ENCODE measurements at places on chromosomes 2 and 18.

DNA sequence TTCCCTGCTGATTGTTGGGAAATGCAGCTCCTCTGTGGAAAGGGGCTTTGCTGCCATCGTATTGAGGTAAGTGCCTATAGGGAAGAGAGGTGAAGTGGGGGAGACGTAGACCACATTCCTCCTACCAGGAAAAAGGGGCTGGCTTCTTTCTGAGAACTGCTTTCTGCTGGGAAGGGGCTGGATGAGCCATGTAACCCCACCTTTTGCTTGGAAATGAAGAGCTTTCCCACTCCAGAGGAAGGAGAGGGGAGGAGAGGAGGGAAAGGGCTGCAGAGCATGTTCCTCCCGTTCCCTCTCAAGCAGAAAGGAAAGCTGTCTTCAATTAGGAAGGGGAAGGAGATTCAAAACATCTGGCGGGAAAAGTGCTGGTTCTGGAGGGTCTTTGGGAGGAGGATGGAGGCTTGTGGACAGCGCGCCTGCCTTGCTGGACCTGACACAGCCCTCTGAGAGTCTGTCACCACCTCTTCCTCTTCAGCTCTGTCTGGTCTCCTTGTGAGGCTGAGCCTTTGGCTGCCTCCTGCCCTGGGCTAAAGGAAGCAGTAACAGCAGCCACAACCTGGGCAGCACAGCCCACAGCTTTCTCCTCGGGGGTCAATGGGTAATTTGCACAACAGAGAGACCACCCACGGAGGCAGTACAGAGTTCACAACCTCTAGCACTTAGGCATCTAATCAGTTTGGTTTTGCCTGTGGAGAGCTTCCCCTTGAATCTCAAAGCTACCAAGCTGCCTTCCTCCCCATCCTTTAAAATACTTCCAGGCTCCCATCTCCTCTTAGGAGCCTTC lies 410.0 kb upstream of the TNP1 start:
- DNase-seq: peak; percentile 67

- peak; percentile 48 for DNase-seq
Measured at GRCh38 chr2:232900811-232901735, 31.0 kb downstream of the SNORC start.

- no peak for DNase-seq
Measured at GRCh38 chr2:61396005-61396404, 74.9 kb downstream of the USP34 start.

DNA sequence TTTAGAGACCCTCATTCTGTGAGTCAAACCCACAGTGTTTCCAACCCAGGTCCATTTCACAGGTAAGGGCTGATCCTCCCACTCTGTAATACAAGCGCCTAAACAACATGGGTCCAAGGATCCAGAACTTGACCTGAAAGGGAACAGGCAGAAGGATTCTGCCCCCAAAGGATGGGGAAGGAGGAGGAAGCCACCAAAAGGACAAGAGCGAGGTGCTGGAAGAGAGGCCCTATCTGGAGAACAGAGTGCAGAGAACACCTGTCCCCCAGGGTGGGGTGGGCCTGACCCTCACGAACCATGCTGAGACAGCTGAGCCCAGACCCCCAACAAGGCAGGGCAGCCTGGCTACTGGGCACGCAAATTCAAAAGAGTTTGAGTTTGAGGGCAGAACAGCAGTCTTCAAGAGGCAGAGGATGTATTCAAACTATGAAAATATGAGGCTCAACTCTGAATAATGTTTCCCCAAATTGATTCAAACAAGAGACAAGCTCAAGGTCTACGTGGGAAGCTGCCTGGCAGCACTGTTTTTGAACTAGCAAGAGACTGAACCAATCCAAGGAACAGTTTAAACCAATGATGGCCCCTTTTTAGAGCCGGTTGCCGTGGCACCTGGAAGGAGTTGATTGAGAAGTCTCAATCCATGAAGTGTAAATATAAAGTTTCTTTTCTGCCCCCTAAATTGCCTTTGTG lies 212.7 kb downstream of the ALPK2 start:
- DNase-seq: no peak

DNA sequence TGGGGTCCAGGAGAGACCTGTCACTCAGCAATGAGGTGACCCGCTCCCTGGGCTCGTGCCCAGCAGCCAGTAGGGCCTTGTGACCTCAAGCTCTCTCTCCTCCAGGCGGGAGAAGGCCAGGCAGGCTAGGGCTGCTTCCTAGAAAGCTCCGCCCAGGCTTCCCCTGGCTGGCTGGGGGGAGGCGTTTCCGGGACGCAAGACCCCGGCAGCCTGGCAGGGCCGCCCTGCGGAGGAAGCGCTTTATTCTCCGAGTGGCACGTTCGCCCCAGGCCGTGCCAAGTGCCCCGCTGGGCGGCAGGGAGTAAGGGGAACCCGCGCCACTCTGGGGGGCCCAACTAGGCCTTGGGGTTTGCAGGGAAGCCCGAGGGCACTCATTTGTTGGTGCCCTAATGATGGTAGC lies 21.2 kb upstream of the EPAS1 start:
- peak; percentile 78 for DNase-seq

DNA sequence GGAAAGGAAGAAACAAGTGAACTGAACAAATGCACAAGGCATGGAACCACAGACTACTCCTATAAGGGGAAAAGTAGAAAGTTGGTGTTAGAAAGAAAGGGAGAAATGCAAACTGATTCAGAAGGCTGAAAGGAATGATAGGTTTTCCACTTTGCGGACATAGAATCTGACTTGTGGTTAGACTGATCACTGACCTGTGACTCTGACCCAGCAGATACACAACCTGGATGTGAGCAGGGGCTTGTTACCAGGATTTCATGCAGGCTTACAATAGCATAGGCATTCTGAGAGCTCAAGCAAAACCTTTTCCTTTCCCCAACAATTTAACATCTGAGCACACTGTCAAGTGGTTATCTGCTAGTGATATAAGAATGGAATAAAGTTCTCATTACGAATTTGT lies 237.0 kb upstream of the CDH20 start:
- no peak for DNase-seq

GRCh38 chr2:86371527-86371926 lies 34.1 kb upstream of the REEP1 start:
- DNase-seq: no peak

GRCh38 chr18:484749-485464 lies 15.6 kb downstream of the COLEC12 start:
- DNase-seq: no peak

GRCh38 chr18:33749834-33750233 lies 171.8 kb downstream of the ASXL3 start:
- DNase-seq: no peak

DNA sequence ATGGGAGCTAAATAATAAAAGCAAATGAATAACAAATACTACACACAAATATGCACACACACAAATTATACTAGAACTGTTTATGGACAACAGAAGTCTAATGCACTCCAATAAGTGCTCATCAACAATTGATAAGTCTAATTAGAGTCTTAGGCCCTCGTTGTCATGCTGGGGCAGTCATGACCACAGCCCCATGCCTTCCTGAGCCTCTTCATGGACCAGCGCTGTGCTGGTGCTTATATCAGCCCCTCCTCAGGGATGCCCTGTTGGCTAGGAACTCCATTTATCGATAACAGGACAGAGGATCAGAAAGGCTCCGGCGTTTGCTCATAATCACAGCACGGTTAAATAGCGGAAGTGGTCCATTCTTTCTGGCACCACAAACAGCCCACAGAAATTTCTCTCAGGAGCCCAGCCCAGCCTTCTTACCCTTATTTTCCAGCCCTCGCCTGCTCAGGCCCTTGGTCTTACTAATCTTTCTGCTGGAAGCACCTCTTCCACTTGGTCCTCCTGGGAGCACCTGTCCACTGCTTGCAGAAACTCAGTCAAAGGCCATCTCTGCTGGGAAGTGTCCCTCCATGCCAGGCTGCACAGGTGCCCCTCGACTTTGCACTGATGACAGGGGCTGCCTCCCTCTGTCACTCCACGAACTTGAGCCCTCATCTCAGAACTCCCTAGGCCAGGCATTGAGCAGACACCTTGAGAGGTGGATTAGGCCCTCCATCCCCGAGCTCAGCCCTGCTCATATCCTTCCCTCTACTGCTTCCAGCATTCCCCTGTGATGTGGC lies 500.2 kb upstream of the HS6ST1 start:
- no peak for DNase-seq

GRCh38 chr2:180523621-180524340 lies 456.6 kb upstream of the UBE2E3 start:
- no peak for DNase-seq

DNA sequence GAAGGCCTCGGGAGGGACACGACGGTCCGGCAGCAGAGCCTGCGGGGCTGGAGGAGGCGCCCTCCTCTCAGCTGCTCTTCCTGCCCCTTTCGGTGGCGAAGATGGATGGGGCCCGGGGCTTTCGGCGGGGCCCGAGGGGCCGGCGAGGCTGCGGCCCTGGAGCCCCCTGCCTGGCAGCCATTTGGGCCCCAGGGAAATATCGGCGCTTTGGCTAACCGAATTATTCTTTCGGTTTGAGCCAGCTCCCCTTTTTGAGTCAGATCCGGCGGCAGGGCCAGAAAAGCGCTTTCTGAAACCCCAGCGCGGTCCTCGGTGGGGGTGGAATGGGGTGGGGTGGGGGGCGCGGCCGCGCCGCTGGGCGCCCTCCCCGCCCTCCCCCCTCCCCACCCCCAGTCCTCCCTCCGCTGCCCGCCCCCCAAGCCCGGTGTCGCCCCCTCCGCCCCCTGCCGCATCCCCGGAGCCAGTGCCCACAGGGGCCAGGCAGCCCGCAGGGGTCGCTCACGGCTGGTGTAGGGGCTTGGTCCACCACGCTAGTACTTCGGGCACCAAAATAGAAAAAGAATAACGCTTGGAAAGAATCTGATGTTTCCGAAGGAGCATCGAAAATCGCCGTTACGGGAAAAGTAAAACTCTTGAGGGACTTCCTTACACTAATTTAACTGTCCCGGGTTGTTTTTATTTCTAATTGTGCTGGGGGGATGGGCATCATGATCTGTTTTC lies 9.1 kb upstream of the ARID5A start:
- DNase-seq: peak; percentile 69

GRCh38 chr2:224309176-224309575 lies 92.7 kb downstream of the FAM124B start:
- DNase-seq: no peak

DNA sequence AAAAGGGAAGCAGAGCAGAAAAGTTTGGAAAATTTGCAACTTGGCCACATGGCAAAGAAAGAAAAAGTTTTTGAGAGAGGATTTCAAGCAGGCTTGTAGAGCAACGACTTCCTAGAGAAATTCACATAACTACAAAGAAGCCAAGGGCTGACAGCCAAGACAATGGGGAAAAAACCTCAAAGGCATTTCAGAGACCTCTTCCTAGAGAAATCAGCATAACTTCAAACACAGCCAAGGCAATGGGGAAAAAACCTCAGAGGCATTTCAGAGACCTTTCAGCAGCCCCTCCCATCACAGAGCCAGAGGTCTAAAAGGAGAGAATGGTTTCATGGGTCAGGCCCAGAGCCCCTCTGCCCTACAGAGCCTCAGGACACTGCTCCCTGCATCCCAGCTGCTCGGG lies 7.2 kb downstream of the ADI1 start:
- DNase-seq: no peak

DNA sequence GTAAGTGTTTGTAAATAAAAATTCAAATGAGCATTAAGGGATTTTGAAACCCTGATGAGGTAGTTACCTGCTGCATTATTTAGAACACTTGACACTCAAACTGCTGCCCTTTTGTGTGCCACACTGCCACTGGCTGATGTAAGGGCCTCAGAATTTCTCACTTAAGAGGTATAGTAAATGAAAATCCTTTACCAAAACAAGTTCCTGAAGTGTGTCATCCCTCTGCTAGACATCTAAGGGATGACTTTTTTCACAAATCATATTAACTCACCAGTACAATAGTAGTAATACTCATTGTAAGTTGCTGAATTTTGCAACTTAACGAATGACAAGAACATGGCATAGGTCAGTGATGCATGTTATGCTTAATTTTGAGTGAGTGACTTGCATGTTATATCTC lies 274.9 kb upstream of the UBE2E3 start:
- DNase-seq: no peak

DNA sequence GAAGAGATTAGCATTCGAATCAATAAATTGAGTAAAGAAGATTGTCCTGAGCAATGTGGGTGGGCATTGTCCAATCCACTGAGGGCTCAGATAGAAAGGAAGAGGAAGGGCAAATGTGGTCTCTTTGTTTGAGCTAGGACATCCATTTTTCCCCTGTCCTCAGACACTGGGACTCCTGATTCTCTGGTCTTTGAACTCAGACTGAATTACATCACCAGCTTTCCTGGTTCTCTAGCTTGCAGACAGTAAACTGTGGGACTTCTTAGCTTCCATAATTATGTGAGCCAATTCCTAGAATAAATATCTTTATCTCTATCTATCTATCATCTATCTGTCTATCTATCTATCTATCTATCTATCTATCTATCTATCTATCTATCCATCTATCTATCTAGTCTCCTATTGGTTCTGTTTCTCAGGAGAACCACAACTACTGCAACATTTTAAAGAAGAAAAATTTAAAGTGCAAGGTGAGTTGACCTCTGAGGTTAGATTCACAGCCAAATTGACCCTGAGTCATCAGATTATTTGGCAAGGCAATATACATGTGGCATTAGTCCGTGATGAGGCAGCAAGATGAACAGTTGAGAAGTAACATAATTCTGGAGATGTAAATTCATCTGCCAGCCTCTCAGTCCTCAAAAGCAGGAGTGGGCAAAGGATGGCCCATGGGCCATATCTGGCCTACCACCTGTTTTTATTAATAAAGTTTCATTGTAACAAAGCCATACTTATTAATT lies 191.4 kb downstream of the PDE11A start:
- DNase-seq: no peak

DNA sequence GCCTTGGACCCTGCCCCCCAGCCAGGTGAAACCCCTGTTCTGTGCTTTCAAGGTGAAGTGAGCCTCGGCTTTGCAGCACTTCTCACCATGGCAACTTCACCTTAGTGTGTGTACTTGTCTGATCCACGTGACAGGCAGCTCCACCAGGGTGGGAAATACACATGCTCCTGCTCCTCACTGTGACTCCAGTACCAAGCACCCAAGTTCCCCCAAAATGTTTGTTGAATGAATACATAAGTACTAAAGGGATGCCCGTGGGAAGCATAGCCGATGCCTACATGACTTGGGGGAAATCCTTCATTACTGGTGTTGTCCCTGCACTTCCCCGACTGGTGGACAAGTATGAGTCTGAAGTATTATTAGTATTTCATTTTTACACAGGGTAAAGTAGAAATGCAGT lies 41.8 kb upstream of the GBX2 start:
- no peak for DNase-seq

DNA sequence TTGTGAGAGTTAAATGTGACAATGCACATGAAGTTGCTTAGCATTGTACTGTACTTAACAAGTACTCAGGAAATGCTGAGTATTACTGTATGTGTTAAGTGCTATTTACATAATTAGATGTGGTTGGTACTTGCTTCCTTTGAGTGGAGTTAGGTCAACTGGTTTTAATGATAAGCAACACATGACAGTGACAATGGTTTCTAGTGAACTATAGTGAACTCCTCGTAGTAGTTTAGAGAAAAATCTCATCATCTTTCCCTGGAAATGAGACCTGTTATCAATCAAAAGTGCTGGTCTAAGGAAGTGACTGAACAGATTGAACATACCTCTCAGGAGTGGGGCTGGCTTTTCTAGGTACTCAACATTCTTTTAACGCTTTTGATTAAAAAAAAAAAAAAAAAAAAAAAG lies 29.2 kb upstream of the ZDBF2 start:
- DNase-seq: no peak

Measured in iPS-NIHi11 (cell line).